ENCODE measurements at places on chromosomes 1 and 21.

DNA sequence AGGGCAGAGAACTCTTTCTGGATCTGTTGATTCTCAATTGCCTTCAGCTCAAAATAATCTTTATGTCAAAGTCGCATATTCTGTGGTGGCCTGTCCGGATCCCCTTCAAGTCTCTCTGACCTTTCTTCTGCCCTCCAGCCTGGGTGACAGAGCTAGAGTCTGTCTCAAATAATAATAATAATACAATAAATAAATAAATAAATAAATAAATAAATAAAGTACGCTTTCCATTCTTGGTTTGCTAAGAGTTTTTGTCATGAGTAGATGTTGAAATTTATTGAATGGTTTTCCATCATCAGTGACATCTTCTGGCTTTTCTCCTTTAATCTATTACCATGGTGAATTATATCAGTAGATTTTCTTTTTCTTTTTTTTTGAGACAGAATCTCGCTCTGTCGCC is 30.7 kb downstream of the ERRFI1 start:
- DNase-seq, result no peak

GRCh38 chr1:159612211-159612885 is 24.7 kb downstream of the APCS start:
- DNase-seq, result no peak

DNA sequence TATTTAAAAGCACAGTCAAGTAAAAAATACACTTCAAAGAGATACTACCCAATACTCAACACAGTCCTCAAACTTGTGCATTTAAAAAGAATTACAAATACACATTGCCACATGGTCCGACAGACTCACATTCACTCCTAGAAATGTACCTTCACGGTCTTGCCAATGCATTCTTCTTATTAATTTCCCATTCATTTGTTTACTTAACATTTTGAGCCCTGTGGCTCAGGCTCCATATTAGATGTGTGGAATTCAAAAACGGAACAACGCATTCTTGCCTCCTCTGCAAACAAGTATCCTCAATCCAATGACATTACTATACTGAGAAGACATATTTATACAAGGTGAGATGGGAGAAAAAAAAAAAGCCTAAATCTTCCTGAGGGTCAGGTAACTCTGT is 2.5 kb upstream of the DUSP23 start:
- no peak for DNase-seq

DNA sequence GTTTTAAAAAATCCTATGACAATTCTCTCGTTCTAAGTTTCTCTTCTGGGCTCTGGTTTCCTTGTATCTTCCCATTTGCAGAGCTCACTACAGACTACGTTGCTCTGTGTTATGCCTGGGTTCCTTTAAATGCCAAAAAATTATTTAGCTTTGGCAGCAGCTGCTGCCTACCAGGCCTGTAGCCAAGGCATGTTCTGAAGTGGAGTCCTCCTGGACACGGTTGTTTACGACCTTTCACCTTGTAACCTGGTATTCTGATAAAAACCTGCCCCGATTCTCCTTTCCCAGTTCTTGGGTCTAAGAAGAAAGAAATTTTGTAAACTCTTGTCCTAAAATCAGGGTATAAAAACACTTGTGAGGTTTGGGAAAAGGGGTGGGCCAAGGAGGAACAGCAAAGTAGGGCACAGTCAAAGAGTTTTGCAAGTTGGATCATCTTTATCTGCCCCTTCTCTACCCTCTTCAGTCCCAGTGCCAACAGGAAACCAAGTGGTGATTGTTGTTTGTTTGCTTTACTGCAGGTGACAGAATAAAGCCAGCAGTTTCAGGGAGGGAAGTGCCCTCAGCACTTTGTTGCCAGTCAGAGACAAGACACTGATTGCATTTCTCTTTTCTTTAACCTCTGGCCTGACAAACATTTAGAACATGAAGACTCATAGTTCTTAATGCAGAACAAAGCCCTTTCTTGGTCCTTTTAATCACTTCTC is 3.1 kb upstream of the TXNIP start:
- no peak for DNase-seq

DNA sequence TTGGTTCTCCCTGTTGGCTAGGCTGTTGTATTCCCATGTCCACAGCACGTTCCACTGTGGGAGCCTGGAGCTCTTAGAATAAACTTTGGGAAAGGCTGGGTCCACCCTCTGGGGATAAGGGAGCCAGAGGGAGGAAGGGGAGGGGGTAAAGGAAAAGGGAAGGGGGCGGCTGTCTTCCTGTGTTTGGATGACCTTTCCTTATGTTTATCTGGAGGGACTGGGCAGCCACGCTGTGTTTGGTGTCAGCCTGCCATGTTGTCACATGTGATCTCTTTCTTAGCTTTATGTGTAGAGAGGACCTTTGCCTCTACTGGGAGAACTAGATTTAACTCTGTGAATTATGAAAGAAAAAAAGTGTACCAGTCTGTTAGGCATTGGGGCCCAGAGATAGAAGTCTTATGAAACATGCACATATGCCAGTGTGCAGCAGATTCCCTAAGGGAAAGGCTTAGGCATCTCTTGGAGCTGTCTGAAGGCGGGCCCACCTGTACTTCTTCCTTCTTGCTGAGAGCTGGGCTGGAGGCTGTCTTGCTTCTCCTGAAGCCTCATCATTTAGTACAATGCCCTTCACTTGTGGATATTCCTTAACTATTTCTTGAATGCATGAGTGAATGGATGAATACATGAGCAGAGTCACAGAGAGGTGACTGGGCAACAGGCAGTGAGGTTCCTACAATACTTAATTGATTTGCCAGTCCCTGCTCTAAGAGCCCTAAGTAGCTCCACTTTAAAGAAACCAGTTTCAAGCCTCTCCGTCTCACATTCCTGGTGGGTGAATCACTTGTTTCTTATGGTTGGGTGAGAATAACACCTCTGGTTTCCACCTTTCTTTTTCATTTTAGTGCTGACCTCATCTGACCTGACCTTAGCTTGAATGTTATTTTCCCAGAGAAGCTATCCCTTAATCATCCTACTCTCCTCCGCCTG is 62.5 kb upstream of the ARHGAP29 start:
- peak; percentile 72 for DNase-seq

- no peak for DNase-seq
Observed at GRCh38 chr1:21189906-21190500, 13.3 kb upstream of the EIF4G3 start.

- DNase-seq, result no peak
Observed at GRCh38 chr1:25528881-25529517, 14.4 kb upstream of the LDLRAP1 start.

DNA sequence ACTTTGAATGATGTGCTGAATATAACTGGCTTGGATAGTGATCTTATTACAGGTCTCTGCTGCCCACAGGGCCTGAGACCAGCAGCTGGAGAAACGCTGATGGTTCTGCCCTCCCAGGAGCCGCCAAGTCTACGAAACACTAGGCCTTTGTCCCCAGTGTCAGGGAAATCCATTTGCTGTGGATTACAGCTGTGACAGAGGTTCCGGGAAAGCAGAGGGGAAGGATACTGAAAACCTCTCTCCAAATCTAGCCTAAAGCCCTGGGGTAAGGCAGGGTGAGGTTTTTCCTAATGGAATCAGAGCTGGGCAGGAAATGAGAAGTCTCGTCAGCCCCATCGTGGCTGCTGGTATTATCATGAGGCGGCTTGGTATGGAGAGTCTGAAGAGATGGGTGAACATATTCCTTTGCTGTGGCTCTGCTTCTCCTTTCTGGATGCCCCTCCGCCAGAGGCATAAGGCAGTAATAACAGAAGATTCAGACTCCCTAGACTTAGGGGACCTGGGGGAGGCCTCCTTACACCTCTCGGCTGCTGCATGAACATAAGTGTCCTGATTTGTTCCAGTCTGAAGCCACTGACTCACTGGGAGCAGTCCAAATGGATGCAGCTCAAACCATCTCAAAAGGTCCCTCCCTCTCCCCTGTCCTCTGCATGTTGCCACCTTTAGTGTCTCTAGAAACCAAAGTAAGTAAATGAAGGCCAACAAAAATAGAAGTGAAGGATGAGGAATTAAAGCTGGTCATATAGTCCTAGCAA is 48.1 kb downstream of the PHC2 start:
- DNase-seq, result no peak

GRCh38 chr1:207603777-207604176 is 41.2 kb upstream of the CR1L start:
- peak; percentile 12 for DNase-seq

GRCh38 chr1:151165281-151165737 is 393 bp downstream of the LYSMD1 start:
- DNase-seq, result peak; percentile 51

GRCh38 chr1:156667968-156668709 is 9.1 kb downstream of the NES start:
- DNase-seq, result no peak

DNA sequence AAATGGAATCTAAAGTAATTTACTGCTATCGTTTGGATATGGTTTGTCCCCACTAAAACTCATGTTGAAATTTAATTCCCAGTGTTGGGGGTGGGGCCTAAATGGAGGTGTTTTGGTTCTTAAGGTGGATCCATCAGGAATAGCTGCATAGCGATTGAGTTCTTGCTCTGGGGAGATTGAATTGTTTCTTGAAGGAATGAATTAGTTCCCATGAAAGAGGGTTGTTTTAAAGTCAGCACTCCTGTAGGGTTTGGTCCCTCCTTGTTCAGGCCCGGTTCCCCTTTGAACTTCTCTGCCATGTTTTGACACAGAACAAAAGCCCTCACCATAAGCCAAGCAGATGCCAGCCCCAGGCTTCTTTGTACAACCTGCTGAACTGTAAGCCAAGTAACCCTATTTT is 170.9 kb downstream of the COL11A1 start:
- DNase-seq, result no peak

GRCh38 chr1:202804126-202804525 is 4.1 kb downstream of the KDM5B start:
- DNase-seq, result no peak

- no peak for DNase-seq
Observed at GRCh38 chr21:43626390-43626789, 32.9 kb downstream of the HSF2BP start.

DNA sequence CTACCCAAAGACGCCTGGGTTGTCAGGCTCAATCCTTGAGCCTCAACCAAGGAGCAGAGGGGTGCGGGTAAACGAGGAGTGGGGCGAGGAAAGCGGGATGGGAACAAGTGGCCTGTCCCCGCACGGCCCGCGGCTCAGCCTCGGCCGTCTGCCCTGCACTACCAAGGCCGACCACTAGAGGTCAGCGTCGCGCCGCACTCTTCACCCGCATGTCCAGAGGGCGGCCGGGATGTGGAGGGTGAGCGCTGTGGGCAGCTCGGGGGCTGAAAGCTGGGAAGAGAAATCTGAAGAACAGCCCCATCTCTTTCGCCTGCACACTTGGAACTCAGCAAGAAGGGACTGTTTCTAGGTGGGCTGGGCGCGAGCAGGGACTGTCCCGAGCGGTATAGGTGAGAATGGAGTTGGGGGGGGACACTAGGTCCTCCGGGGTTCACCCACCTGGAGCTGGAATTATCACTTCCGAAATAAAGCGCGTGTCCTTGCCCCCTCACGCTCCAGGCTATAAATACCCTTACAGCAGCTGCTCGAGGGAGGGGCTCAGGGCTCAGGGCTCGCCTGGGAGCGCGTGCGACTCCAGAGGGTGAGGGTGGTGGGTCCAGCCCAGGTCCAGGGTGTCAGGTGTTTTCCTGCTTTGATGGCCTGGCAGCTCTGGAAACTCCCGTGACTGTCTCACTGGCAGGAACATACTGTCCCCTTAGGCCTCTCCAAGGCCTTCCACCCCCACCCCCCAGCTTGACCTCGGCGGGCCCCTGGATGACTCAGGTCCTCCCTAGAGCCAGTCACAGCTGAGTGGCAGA is 9.8 kb downstream of the SLC30A2 start:
- DNase-seq, result peak; percentile 82

DNA sequence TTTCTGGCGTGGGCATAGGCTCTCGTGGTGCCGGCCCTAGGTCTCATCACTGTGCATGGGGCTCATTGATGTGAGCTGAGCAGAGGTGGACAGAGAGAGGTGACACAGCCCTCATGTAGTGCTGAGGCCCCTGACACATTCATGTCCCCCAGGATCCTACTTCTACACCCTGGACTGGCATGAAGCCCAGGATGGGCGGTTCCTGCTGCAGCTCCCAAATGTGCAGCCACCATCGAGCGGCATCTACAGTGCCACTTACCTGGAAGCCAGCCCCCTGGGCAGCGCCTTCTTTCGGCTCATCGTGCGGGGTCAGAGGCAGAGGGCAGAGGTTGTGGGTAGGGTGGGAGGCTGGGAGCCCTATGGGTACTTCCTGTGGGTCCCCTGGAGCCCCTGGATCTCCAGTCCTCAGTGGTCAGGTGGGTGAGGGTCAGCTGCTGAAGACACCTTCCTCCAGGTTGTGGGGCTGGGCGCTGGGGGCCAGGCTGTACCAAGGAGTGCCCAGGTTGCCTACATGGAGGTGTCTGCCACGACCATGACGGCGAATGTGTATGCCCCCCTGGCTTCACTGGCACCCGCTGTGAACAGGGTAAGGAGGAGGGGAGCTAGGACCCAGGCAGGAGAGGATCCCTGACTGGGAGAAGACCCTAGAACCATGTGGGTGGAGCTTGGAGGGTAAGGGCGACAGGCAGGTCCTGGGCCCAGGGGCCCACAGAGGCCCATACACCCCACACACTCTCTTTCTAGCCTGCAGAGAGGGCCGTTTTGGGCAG is 6.1 kb downstream of the TIE1 start:
- no peak for DNase-seq

DNA sequence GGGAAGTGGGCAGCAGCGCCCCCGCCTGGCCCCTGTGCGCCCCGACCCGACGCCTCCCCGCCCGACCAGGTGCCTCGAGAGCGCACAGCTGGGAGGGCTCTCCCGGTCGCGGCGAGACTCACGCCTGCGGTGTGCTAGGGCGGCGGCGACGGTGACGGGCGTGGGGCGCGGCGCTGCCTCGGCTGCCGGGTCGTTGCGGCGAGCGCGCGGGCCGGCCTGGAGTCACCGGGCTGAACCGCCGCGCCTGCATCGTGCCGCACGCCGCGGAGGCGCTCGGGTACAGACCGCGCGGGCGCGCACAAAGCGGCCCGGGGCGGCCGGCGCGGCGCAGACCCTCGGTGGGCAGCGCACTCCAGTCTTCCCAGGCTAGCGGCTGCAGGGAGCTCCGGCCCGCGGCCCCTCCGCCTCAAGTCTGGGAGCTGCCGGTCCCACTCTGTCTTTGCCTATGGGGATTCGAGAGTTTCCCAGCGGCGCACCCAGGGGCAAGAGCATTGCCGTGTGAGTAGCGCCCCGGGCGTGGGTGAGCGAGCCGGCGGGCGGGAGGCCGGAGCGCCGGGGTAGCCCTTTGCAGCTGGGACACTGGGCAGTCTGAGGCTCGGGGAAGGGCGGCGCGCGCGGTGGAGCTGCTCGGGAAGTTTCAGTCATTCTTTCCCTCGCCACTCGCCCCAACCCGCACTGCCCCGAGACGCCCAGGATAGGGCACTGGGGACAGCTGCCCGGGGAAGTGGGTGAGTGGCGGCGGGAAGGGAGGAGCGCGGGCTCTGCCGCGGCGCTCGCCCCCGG is at the start of gene SLC35F3:
TSS of gene SLC35F3 (plus strand) at position 44 of the 783 bp plus-strand sequence.
- peak; percentile 77 for DNase-seq

- DNase-seq, result no peak
Observed at GRCh38 chr1:15946571-15947381, 29.1 kb downstream of the ZBTB17 start.

Data from RWPE1 (cell line).